NCI-H510A treated with DMSO at 0.1 percent for 48 hours (cell line): ENCODE measurements at places on chromosomes 1 and 21.

DNA sequence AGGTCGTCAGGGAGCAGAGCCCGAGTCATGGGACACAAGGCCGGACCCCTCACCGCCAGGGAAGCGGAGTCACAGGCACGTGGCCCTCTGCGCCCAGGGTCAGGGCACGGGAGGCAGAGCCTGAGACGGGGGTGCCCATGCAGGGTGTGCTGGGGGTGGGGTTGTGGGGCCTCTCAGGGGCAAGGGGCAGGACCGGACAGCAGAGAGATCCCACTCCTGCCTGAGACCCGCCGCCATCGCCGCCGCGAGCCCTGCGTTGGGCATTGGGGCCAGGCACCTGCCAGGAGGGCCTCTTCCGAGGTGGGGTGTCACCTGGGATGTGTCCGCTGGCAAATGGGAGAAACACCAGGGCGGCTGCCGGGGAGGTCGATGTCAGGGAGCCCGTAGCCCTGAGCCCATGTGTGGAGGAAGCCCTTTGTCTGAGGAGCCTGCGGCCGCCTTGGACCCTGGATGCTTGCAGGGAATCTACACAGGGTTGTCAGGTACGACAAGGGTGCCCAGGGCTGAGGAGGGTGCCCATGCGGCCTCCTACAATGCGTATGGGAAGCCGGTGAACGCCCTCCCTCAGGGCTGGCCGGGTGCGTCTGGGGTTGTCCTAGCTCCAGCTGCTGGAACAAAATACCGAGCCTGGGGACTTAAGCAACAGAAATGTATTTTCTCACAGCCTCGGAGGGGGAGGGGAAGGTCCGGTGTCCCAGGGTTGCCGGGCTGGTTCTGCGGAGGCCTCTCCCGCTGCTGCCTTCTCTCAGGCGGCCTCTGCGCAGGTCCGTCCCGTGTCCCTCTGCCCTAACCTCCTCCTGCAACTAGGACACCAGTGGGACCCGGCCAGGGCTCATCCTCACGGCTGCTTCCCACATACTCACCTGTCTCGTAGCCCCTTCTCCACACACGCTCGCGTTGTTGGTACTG lies 16.4 kb upstream of the C1orf159 start:
- DNase-seq: peak; percentile 58

DNA sequence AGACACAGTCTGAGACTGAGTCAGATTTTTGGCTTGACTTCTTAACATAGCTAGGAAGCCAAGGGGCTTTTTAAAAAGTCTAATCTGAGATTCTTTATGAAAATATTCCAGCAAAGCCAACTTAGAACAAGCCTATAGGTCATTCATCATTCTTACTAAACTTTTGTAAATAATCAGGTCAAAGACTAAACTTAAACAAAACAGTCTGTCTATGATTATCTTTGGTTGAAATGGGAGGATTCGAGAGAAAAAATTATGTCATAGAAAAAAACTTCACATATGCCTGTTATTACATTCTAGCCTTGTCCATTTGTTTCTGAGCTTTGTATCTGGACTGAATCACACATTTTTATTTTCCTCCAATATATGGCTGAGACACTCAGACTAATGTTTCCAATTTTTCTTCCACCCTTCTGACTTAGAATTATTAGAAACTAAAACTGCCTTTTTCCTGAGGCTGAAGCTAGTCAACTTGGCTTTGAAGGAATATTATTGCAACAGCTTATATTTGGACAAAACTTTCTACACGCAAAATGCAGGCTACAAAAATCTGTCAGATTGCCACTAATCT lies 83.3 kb downstream of the ETS2 start:
- DNase-seq: no peak

- DNase-seq: no peak
Measured at GRCh38 chr1:60895701-60896100, 186.7 kb upstream of the NFIA start.

- no peak for DNase-seq
Measured at GRCh38 chr1:29470087-29470787, 233.9 kb downstream of the PTPRU start.

GRCh38 chr21:15624646-15625045 lies 105.1 kb upstream of the USP25 start:
- no peak for DNase-seq

GRCh38 chr1:111176678-111177077 lies 23.8 kb downstream of the DENND2D start:
- DNase-seq: no peak

GRCh38 chr1:28417441-28417922 lies 47.9 kb downstream of the PHACTR4 start:
- no peak for DNase-seq

DNA sequence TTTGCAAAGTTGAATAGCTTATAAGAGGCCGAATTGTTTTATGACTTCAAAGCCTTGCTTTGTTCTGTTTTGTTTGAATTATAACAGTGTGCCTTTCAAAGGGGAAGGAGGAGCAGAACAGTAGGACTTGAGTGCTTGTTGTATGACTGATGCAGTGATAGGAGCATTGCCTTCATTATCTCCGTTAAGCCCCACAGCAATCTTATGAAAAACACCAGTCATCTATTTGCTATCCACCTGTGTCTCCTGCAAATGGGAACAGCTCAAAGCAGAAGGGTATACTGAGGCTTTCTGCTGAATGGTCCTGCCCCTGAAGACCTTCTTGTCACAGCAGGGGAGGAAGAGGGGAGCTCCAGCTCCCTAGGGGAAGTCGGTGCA lies 127.5 kb downstream of the RNF220 start:
- no peak for DNase-seq

GRCh38 chr1:42290130-42290529 lies 44.9 kb downstream of the FOXJ3 start:
- DNase-seq: no peak

- no peak for DNase-seq
Measured at GRCh38 chr1:158019171-158019868, 25.9 kb downstream of the KIRREL1 start.

GRCh38 chr1:230352537-230352936 lies 73.6 kb downstream of the PGBD5 start:
- no peak for DNase-seq

DNA sequence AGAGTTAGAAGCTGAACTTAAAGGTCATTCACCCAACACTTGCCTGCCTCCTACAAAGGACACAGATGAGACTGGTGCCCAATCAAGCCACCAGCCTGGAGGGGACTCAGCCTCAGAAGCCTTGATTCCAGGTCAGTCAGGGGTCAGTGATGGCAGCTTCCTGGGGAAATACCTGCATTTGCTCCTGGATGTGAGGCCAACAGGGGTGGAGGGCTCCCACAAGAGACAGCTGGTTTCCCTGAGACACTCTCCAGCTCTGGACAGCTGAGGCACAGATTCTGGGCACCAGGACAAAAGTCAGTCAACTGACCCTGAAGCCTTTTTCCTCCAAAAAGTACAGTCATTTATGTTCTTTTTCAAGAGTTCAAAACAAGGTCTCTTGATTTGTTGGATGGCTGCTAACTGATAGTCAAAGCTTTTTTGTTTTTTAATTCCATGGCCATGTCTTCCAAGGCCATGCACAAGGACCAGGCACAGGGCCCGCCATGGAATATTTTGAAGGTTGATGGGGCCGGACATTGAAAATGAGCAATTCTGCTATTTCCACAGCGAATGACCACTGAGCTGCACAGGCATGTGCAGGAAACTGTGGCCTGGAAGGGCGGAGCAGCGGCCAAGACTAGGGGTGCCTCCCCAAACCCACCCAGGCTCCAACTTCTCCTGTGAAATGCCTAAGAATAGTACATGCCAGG lies 1.8 kb downstream of the C2CD2 start:
- no peak for DNase-seq

GRCh38 chr1:159879977-159880376 lies 17.5 kb upstream of the VSIG8 start:
- no peak for DNase-seq

DNA sequence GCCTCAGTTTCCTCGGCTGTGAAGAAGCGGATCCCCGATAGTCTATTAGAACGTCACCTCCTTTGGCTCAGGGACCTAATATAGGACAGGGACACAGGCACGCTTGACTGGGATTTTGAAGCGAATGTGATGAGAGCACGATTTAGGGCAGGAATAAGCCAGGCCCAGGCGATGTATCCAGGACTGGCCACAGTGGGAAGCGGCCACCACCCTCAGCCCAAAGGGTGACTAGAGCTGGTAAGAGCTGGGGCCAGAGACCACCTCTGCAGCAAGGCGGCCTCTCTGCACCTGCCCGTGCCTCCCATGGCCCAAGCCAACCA lies 100.0 kb upstream of the VAMP3 start:
- no peak for DNase-seq

DNA sequence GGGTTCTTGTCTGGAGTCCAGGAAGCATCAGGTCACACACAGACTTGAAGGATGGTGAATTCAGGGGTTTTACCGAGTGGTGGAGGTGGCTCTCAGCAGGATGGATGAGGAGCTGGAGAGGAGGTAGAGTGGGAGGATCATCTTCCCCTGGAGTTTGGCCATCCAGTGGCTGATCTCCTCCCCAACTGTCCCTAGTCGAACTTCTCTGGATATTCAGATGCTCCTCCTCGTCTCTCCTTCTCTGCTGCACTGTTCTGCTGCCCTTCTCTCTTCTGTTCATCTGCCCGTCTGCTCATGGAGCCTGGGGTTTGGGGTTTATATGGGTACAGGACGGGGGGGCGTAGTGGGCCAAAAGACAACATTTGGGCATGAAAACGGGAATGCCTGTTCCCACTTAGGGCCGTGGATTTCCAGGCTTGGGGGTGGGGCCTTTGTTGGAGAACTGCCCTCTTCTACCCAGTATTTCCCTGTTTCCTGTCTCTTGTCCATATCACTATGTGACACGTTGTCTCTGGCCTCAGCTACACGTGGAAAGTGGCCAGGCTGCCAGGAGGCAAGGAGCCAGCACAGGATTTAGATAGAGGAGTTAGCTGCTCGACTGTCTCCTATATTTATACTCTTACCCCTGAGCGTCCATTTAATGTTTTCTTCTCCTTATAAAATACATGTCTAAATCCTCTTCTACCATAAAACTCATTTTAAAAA lies 76.7 kb downstream of the SIPA1L2 start:
- no peak for DNase-seq

DNA sequence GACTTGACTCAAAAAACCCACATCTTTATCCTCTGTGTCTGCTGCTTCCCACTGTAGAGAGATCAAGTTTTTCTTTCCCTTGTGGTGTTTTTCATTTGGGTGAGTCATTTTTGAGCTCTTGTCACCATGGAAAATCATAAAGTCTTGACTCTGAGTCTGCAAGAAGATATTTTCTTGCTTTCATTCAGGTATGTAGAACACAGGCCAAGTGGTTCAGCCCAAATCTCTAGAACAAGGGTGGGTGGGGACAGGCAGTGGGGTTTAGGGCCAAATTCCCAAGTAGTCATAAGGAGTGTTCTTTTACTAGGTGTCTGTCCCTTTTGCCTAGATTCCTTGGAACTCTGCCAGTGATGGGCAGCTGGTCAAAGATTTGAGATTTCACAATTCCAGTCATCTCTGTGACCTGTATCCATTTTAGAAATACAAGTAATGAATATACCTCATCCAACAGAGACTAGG lies 21.5 kb upstream of the ARHGAP29 start:
- DNase-seq: no peak

DNA sequence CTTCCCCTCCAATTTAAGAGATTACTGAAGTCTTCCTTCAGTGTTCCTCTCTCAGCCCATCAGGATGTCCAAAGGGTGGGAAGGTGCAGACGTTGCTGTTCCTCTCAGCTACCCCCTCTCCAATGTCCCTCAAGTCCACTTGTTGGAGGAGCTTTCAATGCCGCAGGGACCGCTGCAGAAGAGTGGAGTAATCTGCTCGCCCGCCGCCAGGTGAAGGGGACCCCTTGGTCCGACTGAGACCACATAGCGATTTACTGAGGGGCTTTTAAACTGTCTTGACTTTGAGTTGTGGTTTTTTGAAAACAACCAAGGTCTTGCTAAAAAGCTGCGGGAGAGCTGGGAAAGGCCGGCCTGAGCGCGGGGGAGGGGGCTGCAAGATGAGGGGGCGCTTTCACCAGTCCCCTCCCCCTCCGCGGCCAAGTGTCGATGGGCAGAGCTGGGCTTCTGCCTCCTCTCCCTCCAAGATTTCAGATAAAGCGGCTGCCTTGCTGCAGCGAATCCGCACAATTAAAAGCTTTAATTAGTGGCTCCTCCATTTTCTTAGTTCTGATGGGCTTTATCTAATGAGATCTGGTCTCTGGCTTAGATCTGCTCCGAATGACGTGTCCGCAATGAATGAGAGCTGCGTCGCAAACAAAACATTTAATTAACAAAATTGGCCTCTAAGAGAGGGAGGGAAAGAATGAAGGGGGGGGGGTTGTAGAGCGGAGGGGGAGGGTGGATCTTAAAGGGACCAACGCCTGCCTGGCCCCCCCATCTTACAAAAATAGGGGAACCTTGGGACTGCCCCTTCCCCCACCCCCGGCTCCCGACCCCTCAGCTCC lies 5.9 kb downstream of the LMO4 start:
- no peak for DNase-seq

GRCh38 chr1:88998716-88999115 lies 6.3 kb upstream of the KYAT3 start:
- DNase-seq: peak; percentile 97

DNA sequence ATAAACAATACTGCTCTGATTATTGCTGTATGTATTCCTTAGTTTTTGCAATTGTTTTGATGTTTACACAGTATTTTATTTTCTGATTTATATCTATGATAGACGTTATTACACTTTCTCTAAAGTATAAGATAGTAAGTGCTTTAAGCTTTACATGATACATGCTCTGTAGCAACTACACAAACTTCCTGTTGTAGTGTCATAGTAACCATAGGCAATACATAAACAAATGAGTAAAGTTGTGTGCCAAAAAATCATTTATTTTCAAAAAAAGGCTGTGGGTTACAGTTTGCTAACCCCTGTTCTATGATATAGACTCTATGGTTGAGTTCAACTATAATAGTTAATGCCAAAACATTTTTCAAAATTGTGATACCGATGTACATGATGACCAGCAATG lies 1156.4 kb downstream of the AMY1C start:
- DNase-seq: no peak

GRCh38 chr1:28782011-28782410 lies 30.0 kb upstream of the OPRD1 start:
- no peak for DNase-seq

DNA sequence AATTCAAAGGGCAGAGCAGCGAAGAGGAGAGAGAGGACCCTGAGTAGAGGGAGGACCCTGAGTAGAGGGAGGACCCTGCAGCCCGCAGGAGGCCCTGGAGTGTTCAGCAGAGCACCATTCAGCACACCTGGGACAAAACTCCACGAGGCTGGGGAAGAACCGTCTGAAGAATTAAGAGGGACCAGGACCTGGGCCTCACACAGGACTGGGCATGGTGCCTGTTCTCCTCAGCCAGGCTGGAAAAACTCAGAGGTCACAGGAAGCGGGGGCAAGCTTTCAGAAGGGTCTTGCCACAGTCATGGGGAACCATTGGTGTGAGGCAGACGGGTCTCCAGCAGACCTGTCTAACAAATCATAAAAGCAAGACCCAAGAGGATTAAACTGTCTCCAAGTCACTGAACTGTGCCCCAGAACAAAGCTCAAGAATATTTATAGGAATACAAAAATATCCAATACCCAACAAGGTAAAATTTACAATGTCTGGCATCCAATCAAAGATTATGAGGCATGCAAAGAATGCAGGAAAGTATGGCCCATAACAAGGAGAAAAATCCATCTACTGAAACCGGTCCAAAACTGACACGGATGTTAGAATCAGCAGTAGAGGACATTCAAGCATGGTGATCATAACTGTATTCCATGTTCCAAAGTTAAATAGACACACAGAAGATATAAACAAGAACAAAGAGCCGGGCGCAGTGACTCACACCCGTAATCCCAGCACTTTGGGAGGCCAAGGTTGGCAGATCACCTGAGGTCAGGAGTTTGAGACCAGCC lies 30.6 kb downstream of the MORN1 start:
- no peak for DNase-seq
